ENCODE measurements at places on chromosomes 11 and 22. TPM values are rescaled to one million over a fixed set of nuclear protein-coding genes. Genes with fewer than 3 reads are reported as not detected.
A peak's percentile ranks its signal among the peaks of the same experiment; 100 is the strongest.

- H3K4me3 ChIP-seq: peak within 1 kb of the TSS; percentile 59
- no peaks in the 10 kb centered on the region for H3K36me3 ChIP-seq
- no peak for DNase-seq
These were observed at the start of gene MCAM for GRCh38 chr11:119316729-119317591. MCAM (minus strand) TSS chr11:119317130; CDS start chr11:119317101, 29 bp downstream.

DNA sequence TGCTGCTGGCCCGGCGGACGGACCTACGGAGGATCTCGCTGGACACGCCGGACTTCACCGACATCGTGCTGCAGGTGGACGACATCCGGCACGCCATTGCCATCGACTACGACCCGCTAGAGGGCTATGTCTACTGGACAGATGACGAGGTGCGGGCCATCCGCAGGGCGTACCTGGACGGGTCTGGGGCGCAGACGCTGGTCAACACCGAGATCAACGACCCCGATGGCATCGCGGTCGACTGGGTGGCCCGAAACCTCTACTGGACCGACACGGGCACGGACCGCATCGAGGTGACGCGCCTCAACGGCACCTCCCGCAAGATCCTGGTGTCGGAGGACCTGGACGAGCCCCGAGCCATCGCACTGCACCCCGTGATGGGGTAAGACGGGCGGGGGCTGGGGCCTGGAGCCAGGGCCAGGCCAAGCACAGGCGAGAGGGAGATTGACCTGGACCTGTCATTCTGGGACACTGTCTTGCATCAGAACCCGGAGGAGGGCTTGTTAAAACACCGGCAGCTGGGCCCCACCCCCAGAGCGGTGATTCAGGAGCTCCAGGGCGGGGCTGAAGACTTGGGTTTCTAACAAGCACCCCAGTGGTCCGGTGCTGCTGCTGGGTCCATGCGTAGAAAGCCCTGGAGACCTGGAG, 74.1 kb downstream of the LRP5 start:
- H3K27ac ChIP-seq: no peak overlapping the region
- no peak overlapping the region for H3K4me3 ChIP-seq
- peaks cover 25% of the 10 kb centered on the region for H3K36me3 ChIP-seq
- no peak for DNase-seq

OR5D16 gene
- total RNA-seq: not detected

ASCC2 gene
- total RNA-seq: 26.4 TPM

- no peaks in the 10 kb centered on the region for H3K27me3 ChIP-seq
- H3K27ac ChIP-seq: peak overlapping the region; percentile 74
- no peak overlapping the region for H3K4me3 ChIP-seq
- H3K36me3 ChIP-seq: no peaks in the 10 kb centered on the region
- DNase-seq: no peak
These were observed 705 bp downstream of the BBOX1 start for GRCh38 chr11:27041141-27041899.

- H3K36me3 ChIP-seq: no peaks in the 10 kb centered on the region
- no peak for DNase-seq
- H3K27ac ChIP-seq: no peak overlapping the region
These were observed 70.5 kb upstream of the BLID start for GRCh38 chr11:122186439-122187080.

SMCO4 gene
- 32.2 TPM for total RNA-seq

- H3K27ac ChIP-seq: no peak overlapping the region
- DNase-seq: no peak
- H3K36me3 ChIP-seq: no peaks in the 10 kb centered on the region
- peaks cover 2% of the 10 kb centered on the region for H3K27me3 ChIP-seq
These were observed 36.1 kb downstream of the FLRT1 start for GRCh38 chr11:64071849-64072248.

GRCh38 chr22:25146906-25147641, 52.6 kb upstream of the CRYBB3 start:
- DNase-seq: no peak
- no peaks in the 10 kb centered on the region for H3K36me3 ChIP-seq
- no peaks in the 10 kb centered on the region for H3K4me1 ChIP-seq
- no peak overlapping the region for H3K4me3 ChIP-seq
- H3K27ac ChIP-seq: no peak overlapping the region
- H3K27me3 ChIP-seq: no peaks in the 10 kb centered on the region

- peaks cover 4% of the 10 kb centered on the region for H3K27me3 ChIP-seq
- H3K36me3 ChIP-seq: no peaks in the 10 kb centered on the region
- H3K4me3 ChIP-seq: no peak overlapping the region
- no peak overlapping the region for H3K27ac ChIP-seq
These were observed 41.6 kb upstream of the ISX start for GRCh38 chr22:35024364-35024692.

NECTIN1 gene
- total RNA-seq: 6.5 TPM

- H3K27ac ChIP-seq: no peak overlapping the region
- H3K4me1 ChIP-seq: no peaks in the 10 kb centered on the region
- no peaks in the 10 kb centered on the region for H3K27me3 ChIP-seq
- H3K36me3 ChIP-seq: no peaks in the 10 kb centered on the region
- DNase-seq: no peak
These were observed 39.8 kb downstream of the MPPED2 start for GRCh38 chr11:30546334-30546733.

- no peaks in the 10 kb centered on the region for H3K4me1 ChIP-seq
- no peak overlapping the region for H3K4me3 ChIP-seq
- no peaks in the 10 kb centered on the region for H3K27me3 ChIP-seq
- no peaks in the 10 kb centered on the region for H3K36me3 ChIP-seq
These were observed 9.2 kb upstream of the TMPRSS5 start for GRCh38 chr11:113715273-113715672.

- no peak for DNase-seq
- no peaks in the 10 kb centered on the region for H3K27me3 ChIP-seq
- H3K4me1 ChIP-seq: peaks cover 31% of the 10 kb centered on the region
- H3K36me3 ChIP-seq: peaks cover 66% of the 10 kb centered on the region
- no peak overlapping the region for H3K4me3 ChIP-seq
- H3K27ac ChIP-seq: no peak overlapping the region
These were observed 28.0 kb downstream of the ARHGAP1 start for GRCh38 chr11:46672381-46672839.

DNA sequence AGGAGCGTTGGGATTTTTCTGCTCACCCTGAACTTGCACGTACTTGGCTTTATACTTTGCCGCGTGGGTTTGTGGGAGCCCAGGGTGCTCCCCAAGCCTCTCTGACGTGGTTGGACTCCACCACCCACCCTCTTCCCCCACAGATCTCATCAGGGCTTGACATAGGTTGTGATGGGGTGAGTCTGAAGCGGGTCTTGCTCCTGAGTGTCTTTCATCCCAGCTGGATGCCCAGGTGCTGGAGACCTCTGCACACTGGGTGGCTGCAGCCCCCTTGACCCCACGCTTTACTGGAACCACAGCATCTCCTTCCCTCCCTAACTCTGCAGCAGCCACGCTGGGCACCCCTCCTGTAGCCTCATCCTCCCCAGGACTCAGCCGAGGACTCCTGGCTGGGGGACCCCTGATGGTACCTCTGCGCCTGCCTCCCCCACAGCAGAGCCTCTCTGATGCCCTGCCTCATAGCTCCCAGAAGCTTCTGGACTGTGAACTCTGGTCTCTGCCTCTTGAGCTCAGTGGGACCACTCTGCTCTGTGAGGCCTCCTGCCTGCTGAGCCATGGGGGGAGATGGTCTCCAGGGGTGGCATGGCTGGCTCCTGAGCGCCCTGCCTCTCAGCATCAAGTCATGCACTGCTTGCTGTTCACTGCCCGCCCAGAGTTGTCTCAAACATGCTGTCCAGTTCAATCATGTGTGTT, 45.2 kb downstream of the MYEOV start:
- DNase-seq: no peak
- no peaks in the 10 kb centered on the region for H3K4me1 ChIP-seq
- H3K4me3 ChIP-seq: no peak overlapping the region
- no peak overlapping the region for H3K27ac ChIP-seq

DNA sequence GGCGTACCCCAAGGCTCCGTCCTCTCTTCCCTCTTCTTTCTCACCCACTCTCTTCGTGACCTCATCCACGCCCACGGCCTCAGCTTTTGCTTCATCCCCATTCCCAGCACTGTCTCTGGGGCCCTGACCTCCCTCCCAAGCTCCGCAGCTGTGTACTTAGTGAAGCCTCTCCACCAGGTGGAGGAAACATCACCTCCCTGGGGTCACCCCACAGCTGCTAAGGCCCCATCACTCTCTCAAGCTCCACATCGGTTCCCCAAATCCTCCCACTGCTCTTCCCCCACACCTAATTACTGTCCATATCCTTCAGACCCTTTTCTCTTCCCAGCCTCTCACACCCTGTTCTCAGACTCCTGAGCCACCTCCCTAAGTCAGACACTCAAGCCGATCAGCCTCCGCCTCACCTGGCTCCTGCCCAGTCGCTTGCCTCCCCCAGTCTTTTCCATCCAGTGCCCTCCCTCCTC, 7.9 kb upstream of the SYT7 start:
- no peaks in the 10 kb centered on the region for H3K36me3 ChIP-seq
- peaks cover 28% of the 10 kb centered on the region for H3K27me3 ChIP-seq
- no peak overlapping the region for H3K27ac ChIP-seq
- no peaks in the 10 kb centered on the region for H3K4me1 ChIP-seq

PGA4 gene
- total RNA-seq: 0.66 TPM

C22orf42 gene
- 0.19 TPM for total RNA-seq

GRCh38 chr22:50694766-50695420, 22.3 kb downstream of the SHANK3 start:
- no peak overlapping the region for H3K4me3 ChIP-seq
- no peak for DNase-seq
- H3K4me1 ChIP-seq: no peaks in the 10 kb centered on the region
- no peaks in the 10 kb centered on the region for H3K27me3 ChIP-seq

DNA sequence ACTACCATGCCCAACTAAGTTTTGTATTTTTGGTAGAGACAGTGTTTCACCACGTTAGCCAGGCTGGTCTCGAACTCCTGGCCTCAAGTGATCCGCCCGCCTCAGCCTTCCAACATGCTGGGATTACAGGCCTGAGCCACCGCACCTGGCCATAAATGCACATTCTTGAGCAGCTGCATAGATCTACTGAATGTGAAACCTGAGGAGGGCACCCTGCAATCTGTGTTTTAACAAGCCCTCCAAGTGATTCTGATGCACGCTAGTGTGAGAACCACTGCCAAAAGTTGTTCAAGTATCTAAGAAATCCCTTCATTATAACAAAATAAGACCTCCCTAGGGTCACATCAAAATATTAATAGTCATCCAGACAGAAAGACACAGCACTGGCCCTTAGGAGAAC, 89.3 kb downstream of the RDX start:
- DNase-seq: no peak
- no peaks in the 10 kb centered on the region for H3K4me1 ChIP-seq
- no peak overlapping the region for H3K27ac ChIP-seq
- H3K4me3 ChIP-seq: no peak overlapping the region
- H3K27me3 ChIP-seq: no peaks in the 10 kb centered on the region

DNA sequence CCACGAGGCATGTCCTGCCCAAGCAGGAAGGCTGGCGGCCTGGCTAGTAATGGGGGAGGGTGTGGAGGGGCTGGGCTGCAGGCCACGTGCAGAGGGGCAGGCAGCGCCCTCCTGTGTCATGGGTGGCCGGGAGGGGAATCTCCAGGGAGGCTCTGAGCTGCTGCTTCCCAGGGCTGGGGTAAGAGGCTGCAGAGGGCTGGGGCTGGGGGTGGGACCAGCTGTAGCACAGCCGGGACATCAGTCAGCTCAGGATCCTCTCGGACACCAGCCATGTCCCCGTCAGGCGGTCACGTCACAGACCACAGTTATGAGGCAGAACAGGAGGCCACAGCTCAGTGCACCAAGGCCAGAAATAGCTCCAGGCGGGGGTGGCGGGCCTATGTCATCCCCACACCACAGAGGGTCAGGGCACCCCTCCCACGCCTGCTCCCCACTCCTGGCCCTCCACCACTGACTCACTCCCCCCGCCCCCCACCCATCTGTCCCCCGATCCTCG, 21.1 kb downstream of the RTN4R start:
- no peak overlapping the region for H3K27ac ChIP-seq
- H3K4me1 ChIP-seq: peaks cover 40% of the 10 kb centered on the region
- no peaks in the 10 kb centered on the region for H3K36me3 ChIP-seq

IFITM2 gene
- total RNA-seq: 305 TPM

GRCh38 chr11:126485021-126485792, 129.7 kb downstream of the ST3GAL4 start:
- H3K4me3 ChIP-seq: no peak overlapping the region
- no peak for DNase-seq
- peaks cover 5% of the 10 kb centered on the region for H3K4me1 ChIP-seq
- H3K27ac ChIP-seq: no peak overlapping the region
